ENCODE measurements at places on chromosomes 16 and 17. TPM values are rescaled to one million over a fixed set of nuclear protein-coding genes. Genes with fewer than 3 reads are reported as not detected.

TP53TG3C gene
- total RNA-seq, result not detected

KRTAP4-4 gene
- not detected for total RNA-seq

EVI2A gene
- 7.1 TPM for total RNA-seq

SPECC1 gene
- 15.3 TPM for total RNA-seq

TBC1D10B gene
- total RNA-seq, result 22.7 TPM

NPEPPS gene
- 89.2 TPM for total RNA-seq

GRAPL gene
- total RNA-seq, result 3.9 TPM

MMP25 gene
- 0.41 TPM for total RNA-seq

PRAC2 gene
- not detected for total RNA-seq

SALL1 gene
- total RNA-seq, result not detected

TNS4 gene
- not detected for total RNA-seq

CBX4 gene
- 9.8 TPM for total RNA-seq

KCNH4 gene
- total RNA-seq, result not detected

CACNA1G gene
- 1.4 TPM for total RNA-seq

KRTAP9-8 gene
- total RNA-seq, result not detected

CD300E gene
- 0.66 TPM for total RNA-seq

OR1A1 gene
- not detected for total RNA-seq

PYY gene
- not detected for total RNA-seq

CA5A gene
- not detected for total RNA-seq

KRTAP3-1 gene
- total RNA-seq, result not detected

DHRS11 gene
- total RNA-seq, result 8.3 TPM

CCL14 gene
- total RNA-seq, result 24.4 TPM

SLFN13 gene
- total RNA-seq, result 19.3 TPM

ABCA10 gene
- 12.0 TPM for total RNA-seq

GNG13 gene
- total RNA-seq, result not detected

MMP2 gene
- 183 TPM for total RNA-seq

ACSM5 gene
- 3.1 TPM for total RNA-seq

GAST gene
- total RNA-seq, result not detected

ITGAD gene
- not detected for total RNA-seq

FAM234A gene
- 82.5 TPM for total RNA-seq

TLCD3A gene
- 2.6 TPM for total RNA-seq

AXIN2 gene
- total RNA-seq, result 15.3 TPM

Measured in sigmoid colon (tissue), 7 donors.